CD4-positive, alpha-beta T cell (primary cell): ENCODE measurements at places on chromosomes 11 and 22.
A peak's percentile ranks its signal among the peaks of the same experiment; 100 is the strongest.

DNA sequence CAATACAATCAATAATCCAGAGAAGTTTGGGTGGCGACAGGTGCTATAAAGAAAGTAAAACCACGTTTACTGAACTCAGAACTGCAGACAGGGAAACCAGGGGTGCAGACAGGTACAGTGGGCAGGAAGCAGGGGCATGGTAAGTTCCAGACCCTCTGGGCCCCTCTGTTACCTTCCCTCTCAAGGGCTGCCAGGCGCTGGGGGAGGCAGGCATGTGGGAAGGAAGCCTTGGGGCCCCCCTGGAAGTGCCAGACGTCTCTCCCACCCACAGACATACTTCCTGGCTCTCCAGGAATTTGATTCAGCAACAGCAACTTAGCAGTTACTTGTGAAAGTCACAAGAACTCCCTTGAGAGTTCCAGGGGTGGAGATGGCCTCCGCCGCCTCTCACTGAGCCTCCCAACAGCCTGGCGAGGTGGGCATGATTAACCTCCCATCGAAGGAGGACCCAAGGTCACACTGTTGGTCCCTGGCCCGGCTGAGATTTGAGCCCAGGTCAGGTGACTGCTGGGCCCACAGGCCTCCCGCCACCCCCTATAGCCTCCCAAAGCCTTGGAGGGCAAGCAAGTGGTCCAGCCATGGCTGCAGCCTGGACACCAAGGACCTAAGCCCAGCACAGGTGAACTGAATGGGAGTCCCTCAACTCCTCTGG is 14.1 kb upstream of the TSKU start:
- no peak for DNase-seq

GRCh38 chr22:35868938-35869337 is 151.3 kb downstream of the APOL5 start:
- no peak for DNase-seq

DNA sequence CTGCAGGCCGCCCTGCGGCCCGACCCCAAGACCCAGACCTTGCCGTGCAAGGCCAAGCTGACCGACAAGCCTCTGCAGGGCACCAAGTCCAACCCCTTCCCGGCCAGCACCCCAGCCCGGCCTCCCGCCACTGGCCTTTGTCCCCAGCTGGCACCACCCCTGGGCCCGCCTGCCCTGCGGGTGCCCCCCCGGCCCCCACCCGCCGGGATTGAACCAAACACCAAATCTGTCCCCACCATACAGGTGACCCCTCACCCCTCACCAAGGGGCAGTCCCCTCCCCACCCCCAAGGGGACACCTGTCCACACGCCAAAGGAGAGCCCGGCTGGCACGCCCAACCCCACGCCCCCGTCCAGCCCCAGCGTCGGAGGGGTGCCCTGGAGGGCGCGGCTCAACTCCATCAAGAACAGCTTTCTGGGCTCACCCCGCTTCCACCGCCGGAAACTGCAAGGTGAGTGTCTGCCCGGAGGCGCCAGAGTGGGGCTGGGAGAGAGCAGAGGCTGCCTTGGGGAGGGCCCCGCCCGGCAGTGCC is 36.2 kb downstream of the MOB2 start:
- no peak for DNase-seq

- no peak for DNase-seq
Observed at GRCh38 chr11:102647430-102647829, 22.3 kb upstream of the MMP20 start.

- no peak for DNase-seq
Observed at GRCh38 chr11:20731676-20732215, 62.4 kb downstream of the NELL1 start.

- no peak for DNase-seq
Observed at GRCh38 chr11:75262961-75263852, 22.6 kb downstream of the TPBGL start.

- DNase-seq, result peak; percentile 50
Observed at GRCh38 chr11:2898366-2899079, 12.9 kb upstream of the CDKN1C start.

- no peak for DNase-seq
Observed at GRCh38 chr11:15714641-15715399, 600.1 kb downstream of the INSC start.

DNA sequence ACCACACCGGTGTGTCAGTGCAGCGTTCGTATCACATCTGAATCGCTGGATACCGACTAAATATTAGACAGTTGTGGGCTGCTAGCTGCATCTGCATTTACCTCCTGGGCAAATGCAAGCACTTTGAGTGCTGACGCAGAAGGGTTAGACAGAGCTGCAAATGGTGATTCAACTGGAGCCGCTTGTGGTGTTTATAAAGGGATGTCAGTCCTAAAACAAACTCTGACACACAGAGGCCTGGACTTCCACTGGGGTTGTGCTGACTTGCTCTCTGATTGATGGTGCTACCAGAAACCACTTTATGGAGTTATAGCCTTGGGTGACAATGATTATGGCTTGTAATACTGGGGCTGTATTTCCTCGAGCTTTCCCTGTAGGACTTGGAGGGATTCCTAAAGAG is 374.4 kb downstream of the NTM start:
- DNase-seq, result no peak

DNA sequence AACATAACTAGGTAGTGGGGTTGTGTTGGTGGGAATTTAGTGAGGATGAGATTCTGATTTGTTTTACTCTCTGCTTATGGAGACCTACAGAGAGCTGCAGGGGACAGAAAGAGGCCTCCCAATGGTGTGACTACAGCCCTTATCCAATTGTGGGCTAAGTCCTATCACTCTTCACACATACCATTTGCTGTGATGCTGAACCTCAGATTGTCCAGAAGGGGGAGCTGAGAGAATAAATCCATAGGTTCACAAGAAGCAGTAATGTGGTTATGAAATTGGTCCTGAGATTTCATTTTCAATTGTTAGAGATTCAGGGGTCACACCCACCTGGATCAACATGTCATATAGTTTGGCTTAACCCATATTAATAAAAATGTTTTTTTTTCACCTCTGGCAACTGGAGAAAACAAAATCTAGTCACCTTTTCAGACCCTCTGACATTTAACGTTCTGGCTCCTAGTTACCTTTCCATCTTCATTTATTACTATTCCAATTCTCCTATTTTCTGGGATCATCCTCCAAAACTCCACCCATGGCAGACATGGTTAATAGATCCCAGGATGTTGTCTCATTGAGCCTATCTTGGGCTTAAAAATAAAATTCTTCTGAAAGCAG is 53.3 kb upstream of the PTPN5 start:
- DNase-seq, result no peak

DNA sequence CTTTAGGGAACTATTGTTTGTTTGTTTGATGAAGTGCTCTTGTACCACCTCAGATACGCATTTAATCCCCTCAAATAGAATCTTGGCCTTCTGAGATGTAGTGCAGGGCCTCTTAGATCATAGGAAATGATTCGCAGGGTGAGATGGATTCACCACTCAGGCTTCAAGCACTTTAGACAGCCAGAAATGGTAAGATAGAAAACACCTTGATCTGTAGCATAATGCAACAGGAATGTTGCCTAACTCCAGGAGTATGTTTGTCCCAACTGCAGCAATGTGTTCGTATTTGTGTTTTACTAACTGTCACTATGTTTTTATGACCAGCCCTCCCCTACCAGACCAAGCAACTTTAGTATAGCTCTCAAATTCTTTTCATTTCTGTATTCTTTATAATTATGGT is 761.2 kb downstream of the NELL1 start:
- no peak for DNase-seq

- no peak for DNase-seq
Observed at GRCh38 chr22:36086170-36086490, 57.5 kb upstream of the RBFOX2 start.

GRCh38 chr11:121210445-121211080 is 82.0 kb upstream of the SC5D start:
- DNase-seq, result no peak

GRCh38 chr22:22478470-22478869 is 30.1 kb downstream of the ZNF280B start:
- DNase-seq, result no peak

DNA sequence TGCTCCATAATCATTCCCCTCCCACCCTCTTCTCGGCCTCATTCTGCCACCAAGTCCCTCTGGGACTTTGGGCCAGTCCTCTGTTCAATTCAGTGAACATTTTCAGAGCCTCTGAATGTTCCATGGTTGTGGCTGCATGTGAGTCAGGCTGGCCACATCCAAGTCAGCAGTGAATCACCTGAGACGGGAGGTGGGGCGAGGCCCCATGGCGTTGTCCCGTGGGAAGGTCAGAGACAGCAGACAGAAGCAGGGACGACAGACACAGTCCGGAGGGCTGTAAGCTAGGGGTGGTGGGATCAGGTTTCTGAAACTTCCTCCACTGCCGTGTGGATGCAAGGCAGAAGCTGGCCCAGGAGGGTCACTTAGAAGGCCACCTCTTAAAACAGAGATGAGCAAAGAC is 324.8 kb downstream of the MN1 start:
- no peak for DNase-seq

DNA sequence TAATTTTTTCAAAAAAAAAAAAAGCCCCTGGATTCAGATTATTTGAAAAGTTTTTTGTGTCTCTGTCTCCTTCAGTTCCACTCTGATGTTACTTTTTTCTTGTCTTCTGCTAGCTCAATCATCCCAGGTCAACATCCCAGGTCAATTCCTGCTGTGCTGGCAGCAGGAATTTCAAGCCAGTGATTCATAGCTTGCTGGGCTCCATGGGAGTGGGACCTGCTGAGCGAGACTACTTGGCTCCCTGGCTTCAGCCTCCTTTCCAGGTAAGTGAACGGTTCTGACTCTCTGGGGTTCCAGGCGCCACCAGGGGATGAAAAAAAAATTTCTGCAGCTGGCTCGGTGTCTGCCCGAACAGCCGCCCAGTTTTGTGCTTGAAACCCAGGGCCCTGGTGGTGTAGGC is 31.4 kb downstream of the PLAAT5 start:
- DNase-seq, result no peak

GRCh38 chr11:69208190-69209037 is 52.7 kb downstream of the SMIM38 start:
- no peak for DNase-seq

DNA sequence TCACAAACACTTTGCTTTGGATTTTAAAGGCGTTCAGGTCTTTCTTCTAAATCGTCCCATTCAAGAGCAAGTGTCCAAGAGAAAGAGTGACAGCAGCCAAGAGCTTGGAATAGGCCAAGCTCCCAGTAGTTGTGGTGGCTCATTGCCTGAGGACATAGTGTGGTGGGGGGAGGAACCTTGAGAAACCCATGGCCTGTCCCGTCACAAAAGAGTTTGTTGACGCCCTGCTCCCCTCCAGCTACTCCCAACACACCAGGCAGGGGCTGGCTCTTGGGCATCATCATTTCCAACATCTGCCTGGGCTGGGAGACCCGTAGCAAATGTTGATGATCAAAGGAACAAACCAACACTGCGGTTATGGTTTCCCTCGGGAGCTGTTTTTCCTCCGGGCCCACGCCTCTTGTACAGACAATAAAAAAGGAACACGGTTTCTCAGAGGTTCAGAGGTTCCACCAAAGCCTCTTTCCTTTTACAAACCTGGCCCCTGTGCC is 20.8 kb downstream of the FADS3 start:
- DNase-seq, result no peak

DNA sequence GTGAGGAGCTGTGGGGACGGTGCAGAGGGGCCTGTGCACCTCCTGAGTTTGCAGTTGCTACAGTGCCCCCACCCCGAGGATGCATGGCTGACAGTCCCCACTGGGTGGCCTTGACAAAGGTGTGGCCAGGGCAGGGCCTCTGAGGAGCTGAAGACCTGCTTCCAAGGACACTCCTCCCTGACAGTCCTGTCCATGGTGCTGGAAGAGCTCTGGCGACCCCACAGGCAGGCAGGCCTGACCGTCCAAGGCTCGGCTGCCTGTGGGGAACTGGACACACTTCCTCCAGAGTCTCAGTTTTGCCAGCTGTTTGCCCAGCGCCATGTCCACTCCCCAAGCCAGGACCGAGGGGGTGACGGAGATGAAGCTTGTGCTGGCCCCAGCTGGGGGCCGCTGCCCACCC is 32.7 kb downstream of the BRSK2 start:
- DNase-seq, result no peak

DNA sequence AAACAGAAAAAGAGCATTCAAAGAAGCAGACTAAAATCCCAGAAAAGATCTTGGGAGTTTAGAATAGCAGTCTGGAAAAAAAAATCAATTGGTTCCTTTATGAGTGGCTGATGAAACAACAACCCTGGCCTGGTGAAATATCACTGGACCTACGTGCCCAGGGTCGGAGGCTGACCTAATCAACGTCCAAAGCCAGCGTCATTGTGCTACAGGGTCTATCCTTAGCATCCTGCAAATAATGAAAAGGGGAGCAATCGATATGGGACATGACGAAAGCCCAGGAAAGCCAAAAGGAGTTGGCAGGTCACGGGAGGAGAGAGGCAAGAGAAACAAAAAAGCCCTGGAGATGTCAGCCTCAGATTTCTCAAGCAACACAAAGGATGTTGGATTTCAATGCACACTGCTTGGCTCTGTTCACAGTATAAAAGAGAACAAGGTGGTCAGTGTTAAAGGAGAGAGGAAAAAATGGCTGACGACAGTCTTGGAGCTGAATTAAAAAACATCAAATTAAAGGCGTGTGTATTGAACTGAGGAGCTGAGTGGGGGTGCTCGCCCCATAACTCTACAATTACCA is 148.8 kb downstream of the BLID start:
- DNase-seq, result no peak

GRCh38 chr11:11836676-11837231 is 5.0 kb upstream of the USP47 start:
- DNase-seq, result no peak

DNA sequence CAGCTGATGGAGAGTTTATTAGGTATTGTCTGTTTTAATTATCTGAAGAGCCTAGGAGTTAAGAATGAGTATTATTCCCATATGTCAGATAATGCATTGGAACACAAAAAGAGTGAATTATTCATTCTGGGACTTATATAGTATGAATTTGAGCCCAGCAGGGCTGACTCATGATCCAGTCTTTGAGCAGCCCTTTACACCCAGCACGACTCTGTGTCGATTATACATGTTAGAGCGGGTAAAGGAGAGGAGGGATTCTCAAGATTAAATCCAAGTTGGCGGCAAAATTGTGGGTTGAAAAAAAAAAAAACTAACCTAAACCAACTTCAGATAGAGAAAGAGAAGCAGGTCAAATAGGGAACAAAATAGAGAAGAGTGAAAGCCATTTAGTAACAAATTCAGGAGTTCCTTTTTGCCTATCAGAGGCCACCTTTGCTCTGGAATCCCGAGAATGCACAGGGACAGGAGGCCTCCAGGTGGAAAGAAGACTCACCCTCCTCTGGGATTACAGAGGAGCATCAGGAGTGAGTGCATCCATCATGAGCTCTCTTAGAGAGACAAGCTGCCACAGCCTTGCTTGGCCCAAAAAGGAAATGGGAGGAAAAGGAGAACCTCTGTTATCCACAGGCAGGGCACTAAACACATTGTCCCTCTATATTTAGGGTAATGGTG is 3.1 kb downstream of the MRGPRX1 start:
- DNase-seq, result no peak

GRCh38 chr11:22554221-22554620 is 71.4 kb downstream of the FANCF start:
- DNase-seq, result no peak

- DNase-seq, result no peak
Observed at GRCh38 chr22:39938509-39939111, 21.6 kb upstream of the TMA7B start.

DNA sequence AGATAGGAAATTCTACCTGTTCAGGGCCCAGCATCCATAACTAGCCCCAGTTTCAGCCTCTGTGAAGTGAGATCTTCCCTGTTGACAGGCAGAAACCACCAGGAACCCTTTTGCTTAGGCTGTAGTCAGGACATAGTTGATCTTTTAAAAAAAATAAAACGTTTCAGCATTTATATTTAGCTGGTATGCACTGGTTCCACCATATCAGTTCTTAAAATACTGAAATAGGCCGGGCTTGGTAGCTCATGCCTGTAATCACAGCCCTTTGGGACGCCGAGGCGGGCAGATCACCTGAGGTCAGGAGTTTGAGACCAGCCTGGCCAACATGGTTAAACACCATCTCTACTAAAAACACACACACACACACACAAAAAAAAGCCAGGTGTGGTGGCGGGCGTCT is 35.3 kb downstream of the GALNT18 start:
- DNase-seq, result no peak
